ENCODE measurements at places on chromosomes 16 and 17.
A peak's percentile ranks its signal among the peaks of the same experiment; 100 is the strongest.

DNA sequence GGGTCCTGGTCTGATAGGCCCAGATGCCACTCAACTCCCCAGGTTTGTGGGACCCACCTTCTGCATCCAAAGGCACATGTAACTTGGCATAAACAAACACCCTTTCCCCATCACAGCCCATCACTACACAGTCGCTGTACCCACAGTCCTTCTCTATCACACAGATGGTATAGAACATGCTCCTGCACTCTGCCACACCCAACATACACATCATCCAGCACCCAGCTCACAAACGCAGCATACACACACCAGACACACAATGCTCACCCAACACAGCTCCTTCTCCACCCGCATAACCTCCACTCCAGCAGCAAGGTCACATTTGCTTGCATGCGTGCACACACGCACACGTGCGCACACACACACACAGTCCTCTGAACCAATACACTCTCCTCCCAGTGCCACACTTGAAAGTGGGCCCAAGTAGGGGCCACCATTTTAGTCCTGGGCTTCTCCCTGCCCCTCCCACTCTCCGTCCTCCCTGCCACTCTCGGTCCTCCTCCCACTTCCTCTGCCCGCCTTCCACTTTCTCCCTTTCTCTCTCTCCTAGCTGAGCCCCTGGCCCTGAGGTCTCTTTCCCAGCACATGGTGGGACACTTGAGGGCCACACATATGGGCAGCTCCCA, 8.5 kb upstream of the TMEM92 start:
- H3K4me3 ChIP-seq = no peak overlapping the region
- H3K36me3 ChIP-seq = no peaks in the 10 kb centered on the region
- H3K27ac ChIP-seq = no peak overlapping the region
- no peak for DNase-seq
- peaks cover 30% of the 10 kb centered on the region for H3K4me1 ChIP-seq
- H3K27me3 ChIP-seq = no peaks in the 10 kb centered on the region

DNA sequence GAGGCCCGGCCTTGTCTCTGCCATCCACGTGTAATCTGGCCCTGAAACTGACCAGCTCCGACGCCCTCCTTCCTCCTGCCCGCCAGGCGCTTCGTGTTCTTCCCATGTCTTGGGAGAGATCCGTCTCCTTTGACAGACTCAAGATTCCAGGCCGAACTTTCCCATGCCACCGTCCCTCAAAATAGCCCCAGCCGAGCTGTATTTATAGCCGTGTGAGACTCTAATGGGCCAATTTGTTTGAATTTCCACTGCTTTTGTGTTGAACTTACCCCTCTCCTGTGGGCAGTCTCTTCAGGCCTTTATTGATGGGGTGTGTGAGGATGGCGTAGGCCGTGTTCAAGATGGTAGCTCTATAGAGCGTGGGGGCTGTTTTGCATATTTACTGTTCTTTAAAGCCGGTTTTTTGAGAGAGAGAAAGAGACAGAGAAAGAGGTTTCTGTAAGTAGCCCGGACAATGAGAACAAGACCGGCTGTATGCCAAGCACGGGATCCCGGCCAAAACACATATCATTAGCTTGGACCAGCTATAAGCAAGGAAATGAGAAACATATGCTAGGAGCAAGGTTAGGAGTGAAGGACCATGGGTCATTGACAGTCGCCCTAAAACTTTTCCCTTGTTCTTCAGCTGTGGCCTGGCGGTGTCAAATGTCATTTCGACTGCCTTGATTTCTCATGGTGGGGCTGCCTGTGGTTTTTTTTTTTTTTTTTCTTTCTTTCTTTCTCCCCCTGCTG, 124.5 kb upstream of the ZFHX3 start:
- no peaks in the 10 kb centered on the region for H3K36me3 ChIP-seq
- peaks cover 4% of the 10 kb centered on the region for H3K4me1 ChIP-seq
- DNase-seq = peak; percentile 74
- no peaks in the 10 kb centered on the region for H3K27me3 ChIP-seq

DNA sequence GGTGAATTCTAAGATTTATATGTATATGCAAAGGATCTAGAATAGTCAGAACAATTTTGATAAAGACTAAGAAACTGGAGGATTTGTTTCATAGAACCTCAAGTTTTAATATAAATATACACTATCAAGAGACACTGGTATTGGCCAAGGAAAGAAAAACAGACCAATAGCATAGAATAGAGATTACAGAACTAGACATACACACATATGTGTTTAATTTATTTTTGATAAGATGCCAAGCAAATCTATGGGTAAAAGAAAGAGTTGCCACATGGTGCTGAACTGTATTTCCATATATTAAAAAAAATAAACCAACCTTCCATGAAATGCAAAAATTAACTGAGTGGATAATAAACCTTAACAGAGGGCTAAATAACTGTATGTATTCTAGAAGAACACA, 27.9 kb upstream of the LRRC37A3 start:
- no peak for DNase-seq
- no peak overlapping the region for H3K4me3 ChIP-seq
- no peaks in the 10 kb centered on the region for H3K27me3 ChIP-seq
- H3K36me3 ChIP-seq = no peaks in the 10 kb centered on the region
- no peaks in the 10 kb centered on the region for H3K4me1 ChIP-seq

DNA sequence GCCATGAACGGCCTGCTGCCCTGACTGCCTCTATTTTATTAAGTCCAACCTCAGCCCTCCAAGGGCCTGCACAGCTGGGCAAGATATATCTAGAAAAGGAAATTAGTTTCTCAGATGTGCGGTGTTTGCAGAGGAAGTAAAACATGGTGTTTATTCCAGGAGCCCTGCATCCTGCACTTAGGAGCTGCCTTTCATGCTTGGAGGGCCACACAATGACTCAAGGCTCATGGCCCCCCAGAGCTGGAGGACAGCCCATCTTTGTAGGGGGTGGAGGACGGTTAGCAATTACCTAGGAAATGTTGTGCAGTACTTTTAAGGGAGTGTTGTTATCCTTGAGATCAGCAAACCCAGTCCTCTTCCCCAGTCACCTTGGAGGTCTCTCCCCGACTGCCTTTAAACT, 80.5 kb downstream of the COPRS start:
- DNase-seq = no peak
- H3K36me3 ChIP-seq = no peaks in the 10 kb centered on the region
- no peak overlapping the region for H3K4me3 ChIP-seq
- H3K27ac ChIP-seq = no peak overlapping the region
- no peaks in the 10 kb centered on the region for H3K4me1 ChIP-seq
